Cortex of kidney (tissue), 1 donor: ENCODE measurements at places on chromosomes 5 and 9.

GRCh38 chr9:129068110-129068509 is 12.8 kb upstream of the DOLPP1 start:
- DNase-seq = no peak

DNA sequence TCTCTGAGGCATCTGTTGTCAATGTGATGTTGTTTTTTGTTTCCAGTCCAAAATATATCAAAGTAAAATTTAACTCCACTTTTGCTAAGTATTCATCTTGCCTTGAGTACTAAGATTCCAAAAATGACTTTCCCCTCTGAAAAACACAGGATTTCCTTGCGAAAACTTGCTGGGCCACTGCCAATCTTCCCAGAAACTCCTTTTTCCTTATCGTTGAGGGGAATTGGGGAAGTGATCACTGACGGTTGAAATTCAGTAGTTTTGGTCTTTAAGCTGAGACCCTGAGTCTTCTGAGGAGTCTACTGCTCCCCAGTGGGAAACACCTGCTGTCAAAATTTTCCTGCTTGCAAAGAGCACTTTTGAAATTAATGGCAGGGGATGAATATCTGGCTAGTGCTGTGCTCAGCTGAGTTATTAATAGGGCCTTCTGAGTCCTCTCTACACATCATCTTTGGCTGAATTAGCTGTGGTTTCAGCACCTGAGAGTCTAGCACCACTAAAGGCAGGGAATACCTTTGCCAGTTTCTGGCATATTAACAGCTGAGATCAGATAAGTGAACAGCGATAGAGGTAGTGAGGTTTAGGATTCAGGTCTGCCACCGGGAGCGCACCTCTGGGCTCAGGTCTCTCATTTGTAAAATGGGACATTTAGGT is 18.0 kb downstream of the TLR4 start:
- no peak for DNase-seq

GRCh38 chr5:147472664-147473475 is 37.0 kb downstream of the DPYSL3 start:
- DNase-seq = no peak

GRCh38 chr5:88770276-88771257 is 112.4 kb downstream of the MEF2C start:
- no peak for DNase-seq

- DNase-seq = no peak
Measured at GRCh38 chr9:117679416-117679815, 24.8 kb upstream of the TLR4 start.

- DNase-seq = no peak
Measured at GRCh38 chr9:24451346-24451745, 94.4 kb downstream of the IZUMO3 start.

DNA sequence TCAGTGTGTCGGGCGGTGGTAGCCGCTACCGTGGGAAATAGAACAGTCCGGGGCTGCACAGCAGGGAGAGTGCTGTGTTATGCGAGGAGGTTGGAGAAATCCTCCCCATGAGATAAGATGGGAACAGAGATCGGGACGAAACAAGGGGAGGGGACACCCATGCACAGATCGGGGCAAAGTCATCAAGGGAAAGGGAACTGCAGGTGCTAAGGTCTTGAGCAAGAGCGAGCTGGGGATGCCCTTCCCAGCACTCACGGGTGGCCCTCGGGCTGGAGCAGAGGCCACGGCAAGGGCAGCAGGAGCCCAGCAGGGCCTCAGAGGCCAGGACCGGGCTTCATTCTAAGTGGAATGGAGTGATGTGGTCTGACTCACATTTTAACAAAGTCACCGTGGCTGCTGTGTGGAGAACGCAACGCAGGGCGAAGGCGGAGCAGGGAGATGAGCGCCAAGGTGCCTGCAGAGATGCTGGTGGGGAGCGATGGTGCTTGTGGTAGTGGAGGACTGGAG is 7.7 kb downstream of the IL13 start:
- no peak for DNase-seq

DNA sequence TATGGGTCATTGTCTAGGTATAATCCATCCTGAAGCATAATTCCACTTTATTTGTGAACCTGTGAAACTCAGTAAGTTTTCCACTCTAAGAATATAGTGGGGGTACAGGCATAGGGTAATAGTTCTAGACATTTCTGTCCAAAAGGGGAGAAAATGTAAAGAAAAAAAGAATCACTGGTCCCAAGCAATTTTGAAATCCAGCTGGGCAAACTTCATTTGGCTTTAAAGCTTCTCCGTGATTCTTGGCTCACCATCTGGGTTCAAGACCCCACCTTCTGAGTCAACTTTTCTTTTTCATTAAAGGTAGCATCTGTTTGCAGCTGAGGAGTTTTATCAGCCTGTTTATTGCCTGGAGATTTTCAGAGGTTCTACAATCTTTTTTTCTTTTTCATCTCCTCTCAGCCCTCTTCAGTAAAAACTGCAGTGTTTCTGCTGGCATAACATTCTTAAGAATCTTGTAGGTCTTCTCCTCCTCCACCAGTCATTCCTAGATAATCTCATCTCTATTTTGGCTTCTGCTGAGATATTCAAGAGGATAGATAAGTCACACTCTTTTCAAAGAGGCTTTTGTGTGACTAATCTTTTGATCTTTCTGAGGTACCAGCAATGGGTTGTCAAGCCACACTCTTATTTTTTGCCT is 126.1 kb upstream of the PITX1 start:
- no peak for DNase-seq

GRCh38 chr5:133824661-133825254 is 143.7 kb downstream of the C5orf15 start:
- DNase-seq = no peak

DNA sequence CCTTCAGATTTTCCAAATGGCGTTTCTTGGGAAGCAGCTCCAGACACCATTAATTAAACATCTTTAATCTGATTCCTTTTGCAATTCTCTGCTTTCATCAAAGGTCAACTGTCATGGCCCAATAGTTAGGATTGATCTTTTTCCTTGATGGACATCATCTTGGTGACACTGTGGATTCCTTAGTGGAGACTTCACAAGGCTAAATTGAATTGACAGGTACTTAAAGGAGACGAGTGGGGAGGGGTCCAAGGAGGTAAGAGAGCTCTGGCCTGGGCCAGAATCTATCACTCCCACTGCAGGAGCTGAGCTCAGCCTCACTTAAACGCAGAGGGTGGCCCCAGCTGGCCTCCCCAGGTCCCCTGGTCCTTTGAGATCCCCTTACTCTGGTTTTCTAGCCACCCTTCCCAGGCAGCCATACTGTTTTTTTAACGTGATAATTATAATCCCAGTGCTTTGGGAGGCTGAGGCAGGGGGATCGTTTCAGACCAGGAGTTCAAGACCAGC is 9.9 kb upstream of the HMCN2 start:
- no peak for DNase-seq

GRCh38 chr9:124481115-124481514 is 26.1 kb downstream of the NR5A1 start:
- DNase-seq = no peak

- no peak for DNase-seq
Measured at GRCh38 chr5:139740138-139740991, 55.2 kb upstream of the PSD2 start.

GRCh38 chr5:89130851-89131250 is 247.9 kb upstream of the MEF2C start:
- no peak for DNase-seq

GRCh38 chr9:29555502-29555901 is 1982.2 kb upstream of the C9orf72 start:
- no peak for DNase-seq
